ENCODE measurements at places on chromosomes 13 and 19.
A peak's percentile ranks its signal among the peaks of the same experiment; 100 is the strongest.

GRCh38 chr13:108752276-108752675 lies 122.9 kb downstream of the MYO16 start:
- DNase-seq: no peak

GRCh38 chr13:32261567-32261966 lies 53.6 kb downstream of the ZAR1L start:
- DNase-seq: peak; percentile 33

DNA sequence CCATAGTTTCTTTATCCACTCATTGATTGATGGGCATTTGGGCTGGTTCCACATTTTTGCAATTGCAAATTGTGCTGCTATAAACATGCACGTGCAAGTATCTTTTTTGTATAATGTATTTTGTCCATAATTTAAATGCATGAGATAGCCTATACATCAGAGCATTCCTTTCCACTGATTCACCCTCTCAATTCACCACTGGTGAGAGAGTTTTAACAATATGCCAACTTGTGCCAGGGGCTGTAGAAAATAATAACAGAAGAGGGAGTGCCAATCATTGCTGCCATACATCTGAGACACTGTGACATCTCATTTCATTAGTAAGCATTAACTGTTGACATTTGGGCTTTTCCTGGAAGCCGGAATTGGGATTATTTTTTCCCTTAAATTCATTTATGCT lies 125.1 kb downstream of the RAP2A start:
- DNase-seq: no peak

GRCh38 chr19:55647732-55648584 lies at the start of gene CCDC106:
Gene CCDC106 (plus strand): TSS chr19:55648212. CDS start chr19:55649047, 835 bp downstream.
- peak; percentile 65 for DNase-seq

DNA sequence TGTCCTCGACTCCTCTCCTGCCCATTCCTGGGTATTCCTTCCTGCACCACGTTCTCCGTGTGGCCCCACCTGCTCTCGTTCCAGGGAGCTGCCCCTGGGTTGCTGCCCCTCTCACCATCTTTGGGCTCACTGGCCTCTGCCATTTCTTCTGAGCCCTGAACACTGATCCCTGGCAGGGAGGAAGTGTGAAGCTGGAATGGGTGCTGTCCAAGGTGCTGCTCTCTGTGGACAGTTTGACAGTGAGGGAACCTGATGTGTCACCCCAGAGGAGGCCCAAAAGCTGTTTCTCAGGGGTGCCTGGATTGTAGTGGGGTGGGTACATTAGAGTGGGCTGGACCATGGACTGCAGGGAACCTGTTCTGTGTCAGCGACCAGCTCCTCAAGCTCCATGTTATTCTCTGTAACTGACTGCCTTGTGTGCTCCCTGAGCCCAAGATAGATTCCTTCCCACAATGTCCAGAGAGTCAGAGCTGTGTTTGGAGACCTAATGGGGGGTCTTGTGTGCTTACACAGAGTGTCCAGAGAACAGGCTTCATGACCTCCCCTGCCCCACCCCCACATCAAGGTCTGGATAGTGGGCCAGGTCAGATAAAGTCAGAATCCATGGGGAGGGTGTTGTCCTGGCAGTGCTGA lies 7.2 kb upstream of the CEACAM8 start:
- DNase-seq: no peak

GRCh38 chr19:33301144-33301899 lies 1.0 kb downstream of the CEBPA start:
- no peak for DNase-seq

- no peak for DNase-seq
These were observed 68.4 kb upstream of the TM9SF2 start for GRCh38 chr13:99432609-99433542.

GRCh38 chr13:101516262-101516661 lies 63.8 kb downstream of the ITGBL1 start:
- DNase-seq: no peak

- DNase-seq: no peak
These were observed 1029.6 kb downstream of the PCDH9 start for GRCh38 chr13:66200555-66200954.

DNA sequence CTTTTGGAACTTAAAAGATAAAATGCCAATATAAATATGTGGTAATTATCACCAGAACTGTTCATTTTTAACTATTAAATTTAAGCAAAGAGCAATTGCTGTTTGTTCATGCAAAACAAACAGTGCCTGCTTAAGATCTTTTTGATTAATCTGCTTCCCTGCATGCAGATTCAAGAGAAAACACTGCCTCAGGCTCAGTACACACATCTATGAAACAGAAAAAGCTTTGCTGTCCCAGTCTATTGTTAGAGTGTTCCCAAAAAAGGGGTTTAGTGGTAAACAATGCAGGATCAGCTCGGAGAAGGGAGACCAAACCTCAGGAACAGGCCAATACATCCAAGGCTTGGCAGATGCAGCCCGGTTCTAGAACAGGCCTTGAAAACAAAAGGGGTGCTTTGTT lies 49.3 kb upstream of the TDRD3 start:
- no peak for DNase-seq

DNA sequence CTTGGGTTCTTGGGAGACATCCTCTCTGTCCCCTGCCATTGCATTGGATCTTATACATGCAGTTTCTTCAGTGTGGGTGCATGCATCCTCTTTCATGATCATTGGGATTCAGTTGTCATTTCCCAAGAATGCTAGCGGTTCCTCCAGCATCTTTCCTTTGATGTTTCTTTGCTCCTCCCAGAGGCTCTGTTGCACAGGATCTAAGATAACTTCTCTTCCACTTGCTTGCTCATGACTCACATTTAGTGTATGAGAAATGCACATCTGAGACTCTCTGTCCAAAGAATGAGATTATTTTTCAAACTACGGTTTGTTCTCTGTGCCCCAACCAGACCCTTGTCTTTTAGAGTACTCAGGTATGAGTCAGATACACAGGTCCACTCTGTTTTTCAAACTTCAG lies 197.1 kb downstream of the NDFIP2 start:
- no peak for DNase-seq

- no peak for DNase-seq
These were observed 122.6 kb downstream of the ATP11A start for GRCh38 chr13:112812306-112813055.

DNA sequence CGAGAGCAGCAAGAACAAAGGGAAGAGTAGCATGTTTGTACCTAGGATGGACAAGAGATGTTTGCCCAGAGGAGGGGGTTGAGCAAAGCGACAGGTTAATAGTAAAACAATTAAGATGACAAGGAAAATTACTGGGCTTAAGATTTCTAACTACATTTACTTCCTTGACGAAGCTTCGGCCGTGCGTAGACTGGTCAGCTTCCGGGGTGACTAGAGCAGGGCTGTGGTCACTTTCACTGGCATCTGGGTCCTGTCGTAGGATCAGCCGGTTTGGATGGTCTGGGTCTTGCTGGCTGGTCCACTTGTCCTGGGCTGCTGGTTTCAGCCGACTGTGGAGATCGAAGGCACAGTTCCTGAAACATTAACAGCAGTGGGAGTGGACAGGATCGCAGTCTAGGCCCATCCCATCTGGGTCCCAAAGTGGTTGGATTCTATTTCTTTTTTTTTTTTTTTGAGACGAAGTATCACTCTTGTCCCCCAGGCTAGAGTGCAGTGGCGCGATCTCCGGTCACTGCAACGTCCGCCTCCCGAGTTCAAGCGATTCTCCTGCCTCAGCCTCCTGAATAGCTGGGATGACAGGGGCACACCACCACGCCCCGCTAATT lies 5.0 kb upstream of the BSG start:
- DNase-seq: no peak

- no peak for DNase-seq
These were observed 4.2 kb downstream of the PTPRS start for GRCh38 chr19:5336195-5336965.

GRCh38 chr19:48627865-48628314 lies 8.6 kb downstream of the SPHK2 start:
- DNase-seq: no peak

DNA sequence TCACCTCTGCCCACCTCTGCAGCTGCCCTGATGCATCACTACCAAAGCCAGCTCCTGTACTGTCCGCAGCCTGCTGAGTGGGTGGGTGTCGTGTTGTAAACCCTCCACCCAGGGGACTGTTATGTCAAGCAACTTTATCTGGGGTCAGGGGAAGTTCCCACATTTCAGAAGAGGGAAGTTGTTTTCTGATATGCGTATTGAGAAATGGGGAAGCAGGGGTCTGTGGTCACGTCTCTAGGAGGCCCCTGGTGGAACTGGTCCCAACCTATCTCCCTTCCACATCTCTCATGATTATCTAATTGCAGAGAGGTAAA lies 31.2 kb downstream of the CLEC17A start:
- DNase-seq: no peak

GRCh38 chr13:106173891-106174610 lies 361.4 kb downstream of the EFNB2 start:
- DNase-seq: no peak

DNA sequence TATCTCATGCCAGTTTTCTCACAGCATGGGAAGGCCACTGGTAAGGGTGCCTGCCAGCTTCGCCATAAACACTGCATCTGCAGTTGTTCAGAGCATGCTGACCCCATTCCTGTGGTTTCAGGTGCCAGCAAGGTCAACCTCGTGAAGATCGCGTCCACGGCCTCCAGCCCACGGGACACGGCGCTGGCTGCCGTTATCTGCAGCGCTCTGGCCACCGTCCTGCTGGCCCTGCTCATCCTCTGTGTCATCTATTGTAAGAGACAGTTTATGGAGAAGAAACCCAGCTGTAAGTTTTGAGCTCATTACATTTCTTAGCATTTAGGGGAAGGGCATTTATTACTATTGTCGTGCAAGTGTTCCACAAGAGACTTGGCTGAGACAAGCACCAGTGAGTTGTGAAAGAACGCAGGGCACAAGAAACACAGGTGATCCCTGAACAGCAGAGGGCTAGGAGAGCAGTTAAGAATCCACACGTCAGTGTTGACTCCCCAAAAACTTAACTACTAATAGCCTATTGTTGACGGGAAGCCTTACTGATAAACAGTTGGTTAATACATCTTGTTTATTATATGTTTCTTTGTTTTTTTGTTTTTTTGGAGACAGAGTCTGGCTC lies 88.8 kb downstream of the TNFRSF19 start:
- no peak for DNase-seq

DNA sequence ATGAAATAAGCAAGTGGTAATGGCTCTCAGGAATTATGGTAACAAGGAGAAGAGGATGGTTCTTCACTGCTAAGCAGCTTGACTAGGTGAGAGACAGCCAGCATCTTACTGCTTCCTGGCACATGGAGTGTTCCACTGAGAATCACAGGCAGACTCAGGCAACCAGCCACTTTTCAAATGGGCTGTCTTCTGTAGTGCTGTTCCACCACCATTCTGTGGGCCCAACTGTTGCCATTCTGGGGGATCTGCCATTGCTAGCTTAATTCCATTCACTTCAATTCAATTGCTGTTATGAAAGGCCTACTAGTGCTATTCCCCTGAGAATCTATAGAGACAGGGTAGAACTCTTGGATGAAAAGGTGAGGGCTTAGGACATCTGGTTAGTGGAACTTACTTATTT lies 341.9 kb downstream of the KCNRG start:
- no peak for DNase-seq

GRCh38 chr19:19270749-19271571 lies 2.1 kb downstream of the TM6SF2 start:
- no peak for DNase-seq

GRCh38 chr13:42794577-42795275 lies 13.3 kb downstream of the FAM216B start:
- no peak for DNase-seq

GRCh38 chr13:95251641-95252040 lies 49.6 kb downstream of the ABCC4 start:
- no peak for DNase-seq

GRCh38 chr13:98500963-98501421 lies 75.9 kb downstream of the STK24 start:
- DNase-seq: no peak

DNA sequence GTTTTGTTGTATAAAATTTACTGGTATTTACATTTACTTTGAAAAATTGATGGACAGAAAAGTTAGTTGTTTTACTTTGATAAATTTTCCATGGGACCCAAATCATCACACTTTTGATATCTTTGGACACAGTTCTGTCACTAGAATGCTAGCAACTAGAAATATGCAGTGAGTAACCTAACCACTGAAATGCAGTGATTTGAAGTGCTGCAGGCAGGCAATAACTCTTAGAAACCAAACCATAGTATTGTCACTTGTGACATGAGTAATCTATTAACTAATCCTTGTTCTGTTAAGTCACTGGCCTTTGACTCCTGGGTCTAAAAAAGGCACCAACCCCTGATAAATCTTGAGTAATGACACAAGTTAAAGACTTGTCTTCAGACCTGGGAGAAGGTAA lies 620.0 kb upstream of the ATXN8OS start:
- no peak for DNase-seq

DNA sequence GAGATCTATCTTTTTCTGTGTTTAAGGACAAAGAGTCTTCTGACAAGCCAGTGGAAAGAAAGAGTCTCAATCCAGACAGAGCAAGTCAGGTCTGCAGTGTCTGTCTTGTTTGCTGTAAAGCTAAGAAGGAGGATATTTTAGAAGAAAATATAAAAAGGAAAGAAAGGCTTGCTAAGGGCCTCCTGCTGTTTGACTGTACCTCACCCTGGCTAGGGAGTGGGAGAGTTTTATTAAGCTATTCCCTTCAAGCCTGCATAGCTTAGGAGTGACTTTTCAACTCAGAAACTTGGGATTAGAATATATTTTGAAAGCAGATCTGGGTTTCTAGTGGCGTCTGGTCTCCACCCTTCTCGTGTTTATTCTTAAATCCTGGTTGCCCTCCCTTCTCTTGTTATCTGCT lies 460.0 kb downstream of the COG6 start:
- no peak for DNase-seq

- DNase-seq: no peak
These were observed 24.8 kb upstream of the LAIR1 start for GRCh38 chr19:54389553-54389952.

DNA sequence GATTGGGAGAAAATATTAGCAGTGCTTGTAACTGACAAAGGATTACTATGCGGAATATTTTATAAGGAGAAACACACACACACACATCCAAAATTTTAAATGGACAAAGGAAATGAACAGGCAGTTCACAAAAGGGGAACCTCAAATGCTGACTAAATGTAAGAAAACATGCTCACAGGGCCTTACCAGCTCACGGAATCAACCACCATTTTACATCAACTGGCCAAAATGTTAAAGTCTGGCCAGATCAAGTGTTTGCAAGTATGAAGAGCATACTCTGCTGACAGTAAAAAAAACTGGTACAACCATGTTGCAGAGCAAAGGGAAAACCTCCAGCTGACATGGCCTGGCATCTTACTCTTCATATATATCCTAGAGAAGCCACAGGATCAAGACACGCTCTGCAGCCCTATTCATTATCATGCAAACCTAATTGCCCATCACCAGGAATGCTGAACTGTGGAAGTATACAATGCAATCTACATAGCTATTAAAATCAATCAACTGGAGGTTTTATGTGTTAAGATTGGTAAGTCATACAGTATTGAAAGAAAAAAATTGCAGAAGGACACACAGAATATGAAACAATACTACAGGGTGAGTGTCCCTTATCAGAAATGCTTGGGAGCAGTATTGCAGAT lies 124.4 kb downstream of the RNF17 start:
- no peak for DNase-seq

DNA sequence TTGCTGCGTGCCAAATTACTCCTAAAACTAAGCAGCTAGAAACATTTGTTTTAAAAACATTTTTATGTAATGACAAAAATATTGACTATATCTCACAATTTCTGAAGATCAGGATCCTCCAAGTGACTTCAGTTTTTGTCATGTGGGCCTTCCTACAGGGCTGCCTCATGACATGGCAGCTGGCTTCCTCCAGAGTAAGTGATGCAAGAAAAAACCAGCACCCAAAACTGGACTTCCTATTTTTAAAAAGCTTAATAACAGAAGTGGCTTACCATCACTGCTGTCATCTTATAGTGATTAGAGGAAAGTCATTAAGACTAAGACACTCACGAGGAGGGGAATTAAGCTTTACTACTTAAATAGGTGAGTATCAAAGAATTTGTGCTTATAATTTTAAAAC lies 681.7 kb downstream of the PCDH17 start:
- no peak for DNase-seq

Measured in NCI-H510A treated with DMSO at 0.1 percent for 48 hours (cell line).